D341Med (cell line): ENCODE measurements at places on chromosomes 11 and 22.

DNA sequence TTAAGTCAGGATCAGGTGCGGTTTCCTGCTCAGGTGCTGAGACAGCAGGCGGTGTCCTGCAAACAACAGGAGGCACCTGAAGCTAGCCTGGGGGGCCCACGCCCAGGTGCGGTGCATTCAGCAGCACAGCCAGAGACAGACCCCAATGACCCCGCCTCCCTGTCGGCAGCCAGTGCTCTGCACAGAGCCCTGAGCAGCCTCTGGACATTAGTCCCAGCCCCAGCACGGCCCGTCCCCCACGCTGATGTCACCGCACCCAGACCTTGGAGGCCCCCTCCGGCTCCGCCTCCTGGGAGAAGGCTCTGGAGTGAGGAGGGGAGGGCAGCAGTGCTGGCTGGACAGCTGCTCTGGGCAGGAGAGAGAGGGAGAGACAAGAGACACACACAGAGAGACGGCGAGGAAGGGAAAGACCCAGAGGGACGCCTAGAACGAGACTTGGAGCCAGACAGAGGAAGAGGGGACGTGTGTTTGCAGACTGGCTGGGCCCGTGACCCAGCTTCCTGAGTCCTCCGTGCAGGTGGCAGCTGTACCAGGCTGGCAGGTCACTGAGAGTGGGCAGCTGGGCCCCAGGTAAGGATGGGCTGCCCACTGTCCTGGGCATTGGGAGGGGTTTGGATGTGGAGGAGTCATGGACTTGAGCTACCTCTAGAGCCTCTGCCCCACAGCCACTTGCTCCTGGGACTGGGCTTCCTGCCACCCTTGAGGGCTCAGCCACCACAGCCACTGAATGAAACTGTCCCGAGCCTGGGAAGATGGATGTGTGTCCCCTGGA lies at the start of gene MYO7A:
TSS of gene MYO7A (plus strand) at position 327 of the 772 bp plus-strand sequence. CDS start 2,389 bp downstream, outside the sequence.
- DNase-seq, result no peak

DNA sequence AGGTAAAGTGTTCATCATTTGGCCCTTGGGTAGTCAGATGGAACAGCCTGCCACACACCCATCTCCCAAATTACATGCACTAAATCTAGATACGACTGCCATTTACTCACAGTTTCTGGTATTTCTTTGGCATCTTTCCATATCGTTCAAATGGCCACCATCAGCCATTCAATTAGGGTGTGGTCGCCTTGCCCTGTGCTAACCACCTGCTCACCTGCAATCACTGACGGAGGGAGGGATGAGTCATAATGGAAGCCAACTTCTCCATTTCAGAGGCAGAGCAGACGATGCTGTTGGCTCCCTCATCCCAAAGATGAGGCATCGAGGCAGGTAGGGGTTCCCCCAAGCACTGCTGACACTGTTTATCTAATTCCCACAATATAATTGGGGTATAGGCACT lies 14.6 kb downstream of the MS4A6A start:
- DNase-seq, result no peak

- DNase-seq, result no peak
Observed at GRCh38 chr11:24249921-24250320, 246.9 kb upstream of the LUZP2 start.

- DNase-seq, result no peak
Observed at GRCh38 chr11:94186342-94187203, 57.9 kb downstream of the PANX1 start.

GRCh38 chr11:42827845-42828244 lies 484.0 kb upstream of the API5 start:
- no peak for DNase-seq

GRCh38 chr22:45650721-45651120 lies 20.9 kb upstream of the ATXN10 start:
- no peak for DNase-seq

- DNase-seq, result no peak
Observed at GRCh38 chr11:110407315-110407714, 22.4 kb upstream of the FDX1 start.

GRCh38 chr11:73126804-73127480 lies 15.2 kb downstream of the FCHSD2 start:
- no peak for DNase-seq

DNA sequence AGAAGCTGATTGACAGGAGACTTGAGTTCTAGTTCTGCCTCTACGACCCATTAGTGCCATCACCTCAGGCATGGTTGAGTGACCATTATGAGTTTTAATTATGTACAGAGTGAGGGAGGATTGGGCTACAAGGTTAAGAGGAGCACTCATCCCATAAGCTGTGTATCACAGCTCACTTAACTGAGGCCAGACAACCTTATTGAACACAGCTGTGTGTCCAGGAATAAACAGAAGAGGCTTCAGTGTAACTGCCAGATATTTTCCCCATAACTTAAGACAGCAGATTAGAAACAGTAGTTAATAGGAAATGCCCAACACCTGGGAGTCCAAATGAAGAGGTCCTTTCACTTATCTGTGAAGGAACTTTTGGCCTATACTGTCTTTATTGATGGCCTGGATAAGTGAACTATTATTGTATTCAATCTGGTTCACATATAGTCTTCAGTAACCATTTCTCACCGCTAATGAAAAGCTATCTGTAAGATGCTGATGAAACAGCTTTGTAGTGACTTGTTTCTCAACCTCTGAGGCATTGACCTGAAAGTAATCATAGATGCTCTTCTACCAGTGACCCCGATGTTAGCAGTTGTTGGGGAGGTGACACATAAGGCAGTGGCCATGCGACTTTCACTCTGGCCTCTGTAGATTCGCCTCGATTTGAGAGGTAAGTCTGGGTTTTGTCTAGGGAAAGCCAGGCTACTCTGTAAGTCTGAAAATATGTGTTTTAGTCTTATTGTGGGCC lies 41.7 kb downstream of the YAP1 start:
- no peak for DNase-seq

DNA sequence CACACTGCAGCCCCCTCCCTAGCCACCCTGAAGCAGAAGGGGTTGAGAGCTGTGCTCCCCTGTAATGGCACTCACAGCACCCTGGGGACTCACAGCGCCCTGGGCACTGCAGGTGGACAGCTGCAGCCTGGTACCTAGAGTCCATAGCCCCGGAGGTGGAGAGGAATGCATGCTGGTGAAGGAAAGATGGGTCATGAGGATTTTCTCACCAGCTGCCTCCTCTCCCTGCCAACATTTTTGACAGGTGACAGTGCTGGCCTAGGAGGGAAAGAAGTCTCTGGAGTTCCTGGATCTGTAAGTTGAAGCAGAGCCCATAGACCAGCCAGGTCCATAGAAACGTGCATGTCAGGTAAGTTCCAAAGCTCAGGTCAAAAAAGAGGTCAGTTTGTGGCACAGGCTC lies 330.5 kb downstream of the TENM4 start:
- no peak for DNase-seq

DNA sequence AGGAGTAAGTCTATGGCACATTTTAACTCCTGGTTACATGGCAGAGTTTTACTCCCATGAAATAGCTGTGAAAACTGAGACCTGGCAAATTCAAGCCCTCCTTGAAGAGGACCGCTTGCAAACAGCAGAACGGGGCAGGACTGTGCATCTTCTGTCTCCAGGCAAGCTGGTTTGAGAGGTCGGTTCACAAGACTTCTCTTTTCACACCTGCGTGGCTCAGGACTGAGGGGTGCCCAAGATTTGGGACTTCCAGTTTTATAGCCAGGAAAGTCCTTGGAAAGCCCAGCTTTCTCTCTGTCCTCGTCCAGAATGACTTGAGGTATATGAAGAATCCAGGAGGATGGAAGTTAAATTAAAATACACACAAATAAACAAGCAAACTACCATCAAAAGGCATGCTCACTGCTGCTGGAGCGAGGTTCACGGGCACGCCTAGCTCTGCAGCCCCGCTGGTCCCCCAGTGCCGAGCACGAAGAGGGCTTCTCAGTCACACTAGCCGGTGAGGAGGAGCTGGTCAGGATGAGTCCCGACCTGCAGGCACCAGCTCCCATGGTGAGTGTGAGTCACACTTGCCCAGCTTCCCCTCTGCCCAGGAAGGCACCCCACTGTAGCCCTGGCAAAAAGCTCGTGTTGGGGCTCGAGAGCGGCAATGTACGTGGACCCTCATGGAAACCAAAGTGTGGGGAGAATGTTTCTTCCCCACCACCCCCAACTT lies 1382.4 kb downstream of the BRD1 start:
- DNase-seq, result no peak

GRCh38 chr11:61833926-61834277 lies 5.8 kb downstream of the FADS2 start:
- no peak for DNase-seq

GRCh38 chr11:57167125-57167846 lies 14.5 kb upstream of the LRRC55 start:
- DNase-seq, result no peak

- no peak for DNase-seq
Observed at GRCh38 chr11:44905131-44905866, 45.4 kb downstream of the TP53I11 start.
